ENCODE measurements at places on chromosomes 2 and 18.
A peak's percentile ranks its signal among the peaks of the same experiment; 100 is the strongest.

- DNase-seq: no peak
Measured at GRCh38 chr2:5915881-5916310, 223.7 kb downstream of the SOX11 start.

DNA sequence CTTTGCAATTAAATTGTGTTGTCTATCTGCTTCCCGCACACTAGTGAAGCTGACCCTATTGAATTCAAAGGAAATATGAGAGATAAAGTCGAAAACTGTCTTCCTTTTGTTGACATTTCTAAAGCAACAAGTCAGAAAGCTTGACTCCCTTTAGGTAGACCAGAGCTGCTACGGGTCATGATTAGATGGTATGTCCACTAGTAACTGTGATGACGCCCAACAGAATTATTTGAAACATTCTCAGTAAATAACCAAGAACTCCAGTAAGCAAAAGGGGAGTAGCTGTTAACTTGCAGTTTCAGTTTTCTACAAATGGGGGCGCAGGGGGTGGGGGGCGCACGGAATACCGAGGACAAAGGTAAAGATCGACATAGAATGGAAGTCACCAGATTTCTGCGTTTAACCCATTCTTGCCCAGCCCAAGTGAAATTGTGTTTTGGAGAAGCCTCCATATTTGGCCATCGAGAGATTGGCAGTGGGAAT lies 56.4 kb downstream of the CRIM1 start:
- no peak for DNase-seq

- no peak for DNase-seq
Measured at GRCh38 chr2:20576598-20577115, 74.2 kb downstream of the HS1BP3 start.

- no peak for DNase-seq
Measured at GRCh38 chr18:9647496-9648323, 33.4 kb upstream of the PPP4R1 start.

GRCh38 chr2:33505966-33506365 lies 29.5 kb downstream of the RASGRP3 start:
- DNase-seq: no peak

DNA sequence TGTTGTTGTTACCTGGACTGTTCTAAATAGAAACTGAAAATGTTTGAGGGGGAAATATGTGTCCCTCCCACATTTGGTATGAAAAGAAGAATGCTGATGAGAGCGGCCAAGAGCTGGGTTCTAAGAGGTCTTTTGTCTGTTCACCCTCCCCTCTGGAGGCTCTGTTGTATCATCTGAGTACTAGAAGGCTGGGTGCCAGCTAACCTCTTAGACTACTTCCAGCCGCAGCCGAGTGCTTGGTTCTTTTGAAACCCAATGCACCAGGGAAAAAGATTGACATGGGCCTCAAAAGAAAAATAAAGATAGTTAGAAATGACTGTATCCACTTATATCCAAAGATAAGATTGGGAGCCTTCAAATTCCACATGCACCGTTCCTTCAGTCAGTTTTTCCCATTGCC lies 255.9 kb downstream of the TXNL1 start:
- DNase-seq: no peak

- DNase-seq: no peak
Measured at GRCh38 chr2:4152051-4152450, 448.7 kb downstream of the DCDC2C start.

DNA sequence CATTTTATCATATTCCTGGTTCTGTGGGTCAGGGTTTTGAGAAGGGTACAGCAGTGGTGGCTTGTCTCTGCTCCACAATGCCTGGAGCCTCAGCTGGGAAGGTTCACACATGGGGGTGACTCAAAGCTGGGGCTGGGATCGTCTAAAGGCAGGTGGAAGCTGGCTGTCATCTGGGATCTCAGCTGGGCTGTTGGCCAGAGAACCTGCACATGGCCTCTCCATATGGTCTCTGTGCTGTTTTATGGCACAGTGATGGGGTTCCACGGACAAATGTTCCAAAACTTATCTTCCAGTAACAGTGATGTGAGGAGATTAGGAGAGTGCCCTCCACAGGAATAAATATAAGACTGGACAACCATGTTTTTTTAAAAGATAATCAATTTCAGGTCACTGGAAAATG lies 191.4 kb downstream of the SS18 start:
- DNase-seq: no peak

- no peak for DNase-seq
Measured at GRCh38 chr2:198628596-198628995, 824.2 kb downstream of the PLCL1 start.

DNA sequence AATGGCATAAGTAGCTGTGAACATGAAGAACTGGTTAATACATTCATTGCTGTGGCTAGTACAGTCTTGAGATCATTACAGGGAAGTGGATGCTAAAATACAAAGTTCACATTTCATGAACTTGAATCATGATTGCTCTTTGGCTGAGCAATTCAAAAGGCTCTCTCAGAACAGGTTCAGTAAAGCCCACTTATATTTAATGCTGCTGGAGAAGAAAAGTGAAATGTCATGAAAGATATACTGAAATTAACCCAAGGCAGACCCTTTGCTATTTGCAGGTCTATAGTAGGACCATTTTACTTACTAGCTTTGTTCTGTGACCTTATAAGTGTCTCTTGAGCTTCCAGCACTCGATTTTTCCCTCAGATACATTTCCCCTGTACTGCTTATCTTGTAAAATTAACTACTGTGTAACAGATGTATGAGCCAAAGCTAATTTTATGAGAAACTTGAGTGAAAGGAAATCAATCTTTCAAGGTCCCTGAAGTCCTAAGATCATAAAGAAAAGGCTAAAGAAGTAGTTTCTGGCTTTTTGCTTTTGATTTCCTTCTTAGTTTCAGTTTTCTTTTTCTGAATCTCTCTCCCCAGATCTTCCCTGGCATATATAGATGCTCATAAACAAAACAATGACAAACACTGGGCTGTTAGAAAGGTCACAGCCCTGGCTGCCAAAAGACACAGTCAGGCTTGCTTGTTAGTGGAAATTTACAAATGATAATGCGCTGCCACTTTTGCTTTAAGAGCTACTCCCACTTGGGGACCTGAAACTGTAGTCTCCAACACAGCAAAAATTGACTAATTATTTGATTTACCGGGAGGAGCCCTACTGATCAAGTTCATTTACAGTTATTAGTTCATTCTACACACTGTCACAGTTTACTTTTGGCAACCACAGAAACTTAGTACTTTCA lies 132.7 kb upstream of the XPO1 start:
- DNase-seq: peak; percentile 31

DNA sequence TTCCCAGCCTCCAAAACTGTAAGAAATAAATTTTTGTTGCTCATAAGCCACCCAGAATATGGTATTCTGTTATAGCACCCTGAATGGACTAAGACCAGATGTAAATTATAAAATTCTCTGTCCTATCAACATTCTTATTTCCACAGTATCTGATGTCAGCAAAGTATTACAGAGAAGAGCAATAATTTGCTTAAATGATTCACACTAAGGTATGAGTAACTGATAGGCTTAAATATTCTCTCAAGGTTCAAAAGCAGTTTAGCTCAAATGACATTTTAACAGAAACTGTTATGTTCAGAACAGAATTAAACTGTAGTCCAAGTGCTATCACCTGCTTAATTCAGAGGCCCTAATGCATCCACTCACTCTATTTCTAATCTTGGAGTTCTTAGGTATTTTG lies 12.8 kb downstream of the SESTD1 start:
- DNase-seq: no peak

DNA sequence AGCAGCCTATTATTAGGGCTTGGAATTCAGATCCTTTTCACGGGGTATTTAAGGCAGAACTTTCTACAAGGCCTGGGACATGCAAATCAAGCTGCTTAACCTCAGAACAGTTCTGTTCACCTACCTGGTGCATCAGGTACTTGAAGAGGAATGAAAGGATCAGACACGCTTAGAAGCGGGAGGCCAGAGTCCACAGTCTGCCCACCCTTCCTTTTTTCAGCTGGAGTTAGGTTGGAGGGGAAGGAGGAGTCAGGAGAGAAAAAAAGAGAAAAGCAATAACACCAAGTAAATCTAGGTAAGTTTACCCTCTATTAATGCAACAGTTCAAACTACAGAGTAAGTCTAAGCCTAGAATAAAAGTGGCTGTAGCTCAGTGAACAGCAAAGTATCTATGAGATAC lies 58.6 kb upstream of the NFU1 start:
- DNase-seq: no peak

GRCh38 chr2:233409286-233409991 lies 55.1 kb downstream of the DGKD start:
- DNase-seq: peak; percentile 81

DNA sequence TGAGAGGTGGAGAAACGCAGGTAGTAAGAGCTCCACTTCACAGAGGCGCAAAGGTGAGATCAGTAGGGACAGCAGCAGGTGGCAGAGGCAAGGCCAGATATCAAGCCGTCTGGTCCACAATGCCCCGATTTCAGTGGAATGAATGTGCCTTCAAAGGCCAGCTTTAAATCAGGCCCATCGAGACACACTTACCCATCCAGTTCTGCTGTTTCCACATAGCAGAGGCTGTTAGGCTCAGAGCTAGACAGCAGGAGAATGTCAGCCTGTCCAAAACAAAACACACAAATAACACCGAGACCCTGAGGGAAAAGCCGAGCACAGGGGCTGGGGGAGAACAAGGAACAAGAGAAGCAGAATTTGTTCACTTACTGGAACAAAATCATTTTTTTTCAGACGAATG lies 75.8 kb upstream of the NARS1 start:
- DNase-seq: no peak

DNA sequence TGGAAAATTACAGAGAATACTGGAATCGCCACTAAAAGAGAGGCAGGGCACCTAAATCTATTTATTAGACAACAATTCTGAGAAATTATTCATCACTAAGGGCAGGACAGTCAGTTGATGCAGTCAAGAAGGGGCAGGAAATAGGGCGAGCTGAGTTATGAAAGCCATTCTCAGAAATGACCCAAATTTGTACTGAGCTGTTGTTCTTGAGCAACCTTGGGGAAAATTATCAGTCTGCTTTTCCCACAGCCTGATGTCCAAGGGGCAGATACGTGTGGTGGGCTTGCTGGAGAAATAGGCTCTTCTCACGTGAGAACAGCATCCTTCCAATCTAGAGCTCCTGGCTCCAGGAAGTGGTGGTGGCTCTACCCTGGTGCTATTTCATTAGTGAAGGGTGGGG lies 38.6 kb downstream of the STON1 start:
- DNase-seq: no peak

- DNase-seq: no peak
Measured at GRCh38 chr2:45432406-45432805, 178.7 kb downstream of the SRBD1 start.

DNA sequence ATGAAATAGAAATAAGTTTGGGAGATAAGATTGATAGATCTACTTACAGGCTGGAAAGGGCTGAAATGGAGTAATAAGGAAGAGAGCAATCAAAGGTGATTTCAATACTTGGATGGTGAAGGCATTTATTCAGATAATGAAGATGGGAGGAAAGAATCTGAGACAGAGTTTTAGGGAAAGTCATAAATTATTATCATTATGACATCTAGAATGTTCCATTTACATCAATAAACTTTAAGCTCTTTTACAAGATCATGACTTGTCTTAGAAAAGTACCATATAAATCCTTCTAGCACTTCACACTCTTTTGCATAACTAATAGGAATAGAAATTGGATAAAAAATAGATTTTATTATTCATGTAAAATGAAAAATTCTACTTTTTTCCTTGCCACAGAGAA lies 2.2 kb downstream of the SCN9A start:
- DNase-seq: no peak

DNA sequence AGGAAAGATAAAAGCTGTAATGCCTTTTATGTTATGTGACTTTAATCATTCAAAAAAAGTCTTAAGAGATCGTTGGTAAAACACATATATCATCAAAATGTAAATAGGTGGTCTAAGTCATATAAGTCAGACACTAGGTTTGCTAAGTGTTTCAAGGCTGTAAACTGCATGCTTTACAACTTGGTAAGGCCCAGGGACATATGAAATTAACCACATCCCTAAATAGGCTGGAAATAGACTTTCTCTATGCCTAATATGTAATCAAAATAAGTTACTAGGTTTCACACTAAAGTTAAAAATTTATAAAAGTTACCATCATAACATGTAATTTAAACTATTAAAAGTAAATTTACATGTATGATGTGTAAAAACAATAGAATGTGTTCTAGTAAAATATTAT lies 946.3 kb upstream of the LRATD1 start:
- DNase-seq: no peak

DNA sequence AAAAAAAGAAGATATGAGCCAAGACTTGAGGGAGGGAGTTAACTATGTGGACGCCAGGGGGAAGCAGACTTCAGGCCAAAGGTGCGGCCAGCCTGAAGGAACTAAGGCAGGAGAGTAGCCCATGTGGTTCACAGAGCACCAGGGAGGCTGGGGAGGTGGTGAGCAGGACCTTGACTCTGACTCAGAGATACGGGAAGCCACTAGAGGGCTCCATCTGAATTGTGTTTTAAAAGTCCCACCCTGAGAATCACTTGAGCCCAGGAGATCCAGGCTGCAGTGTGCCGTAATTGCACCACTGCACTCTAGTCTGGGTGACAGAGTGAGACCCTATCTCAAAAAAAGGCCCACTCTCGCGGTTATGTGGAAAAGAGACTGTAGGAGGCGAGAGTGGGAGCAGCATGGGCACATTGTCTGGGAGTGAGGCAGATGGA lies 12.3 kb downstream of the CEP192 start:
- peak; percentile 16 for DNase-seq

DNA sequence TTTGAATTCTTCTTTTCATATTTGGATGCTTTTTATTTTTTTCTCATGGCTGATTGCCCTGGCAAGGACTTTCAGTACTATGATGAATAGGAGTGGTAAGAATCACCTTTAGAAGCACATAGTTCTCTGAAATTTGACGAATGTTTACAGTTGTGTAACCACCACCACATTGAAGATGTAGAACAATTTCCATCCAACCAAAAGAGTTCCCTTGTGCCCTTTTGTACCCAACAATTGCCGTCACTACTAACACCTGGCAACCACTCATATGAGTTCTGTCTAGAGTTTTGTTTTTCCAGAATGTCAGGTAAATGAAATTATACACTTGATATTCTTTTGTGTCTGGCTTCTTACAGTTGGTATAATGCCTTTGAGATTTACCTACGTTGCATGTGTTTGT lies 28.7 kb upstream of the SLC16A14 start:
- no peak for DNase-seq

- peak; percentile 27 for DNase-seq
Measured at GRCh38 chr18:34809451-34810072, 99.5 kb downstream of the DTNA start.

GRCh38 chr2:157193461-157193860 lies 64.0 kb upstream of the GALNT5 start:
- no peak for DNase-seq

- no peak for DNase-seq
Measured at GRCh38 chr2:233098618-233099017, 38.5 kb downstream of the INPP5D start.

Data from left colon (tissue), 2 donors.